ENCODE measurements at places on chromosomes 3 and 15.

DNA sequence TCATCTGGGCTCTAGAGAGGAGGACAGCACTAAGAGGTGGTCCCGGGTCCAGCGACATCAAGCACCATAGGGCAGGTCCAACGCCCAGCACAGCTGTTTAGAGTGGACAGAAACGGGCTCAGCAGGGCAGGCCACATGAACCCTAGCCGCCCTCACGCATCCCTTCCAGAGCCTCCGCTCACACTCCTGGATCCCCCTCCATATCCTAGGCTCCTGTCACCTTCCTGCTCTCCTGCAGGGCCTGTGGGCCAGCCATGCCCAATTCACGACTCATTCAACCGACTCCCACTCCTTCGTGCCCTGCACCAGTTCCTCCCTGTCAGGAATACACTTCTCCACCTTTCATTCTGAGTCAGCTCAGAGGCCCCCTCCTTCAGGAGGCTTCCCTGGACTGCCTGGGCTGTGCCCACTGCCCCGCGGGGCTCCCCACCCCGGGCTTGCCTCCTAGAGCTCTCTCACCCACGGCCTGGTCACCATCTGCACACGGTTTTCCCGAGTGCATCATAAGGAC lies 90.2 kb downstream of the LINGO1 start:
- H3K4me1 ChIP-seq: peaks cover 10% of the 10 kb centered on the region
- no peak for DNase-seq
- H3K27ac ChIP-seq: peak overlapping the region; percentile 50
- H3K36me3 ChIP-seq: no peaks in the 10 kb centered on the region
- H3K27me3 ChIP-seq: no peaks in the 10 kb centered on the region

DNA sequence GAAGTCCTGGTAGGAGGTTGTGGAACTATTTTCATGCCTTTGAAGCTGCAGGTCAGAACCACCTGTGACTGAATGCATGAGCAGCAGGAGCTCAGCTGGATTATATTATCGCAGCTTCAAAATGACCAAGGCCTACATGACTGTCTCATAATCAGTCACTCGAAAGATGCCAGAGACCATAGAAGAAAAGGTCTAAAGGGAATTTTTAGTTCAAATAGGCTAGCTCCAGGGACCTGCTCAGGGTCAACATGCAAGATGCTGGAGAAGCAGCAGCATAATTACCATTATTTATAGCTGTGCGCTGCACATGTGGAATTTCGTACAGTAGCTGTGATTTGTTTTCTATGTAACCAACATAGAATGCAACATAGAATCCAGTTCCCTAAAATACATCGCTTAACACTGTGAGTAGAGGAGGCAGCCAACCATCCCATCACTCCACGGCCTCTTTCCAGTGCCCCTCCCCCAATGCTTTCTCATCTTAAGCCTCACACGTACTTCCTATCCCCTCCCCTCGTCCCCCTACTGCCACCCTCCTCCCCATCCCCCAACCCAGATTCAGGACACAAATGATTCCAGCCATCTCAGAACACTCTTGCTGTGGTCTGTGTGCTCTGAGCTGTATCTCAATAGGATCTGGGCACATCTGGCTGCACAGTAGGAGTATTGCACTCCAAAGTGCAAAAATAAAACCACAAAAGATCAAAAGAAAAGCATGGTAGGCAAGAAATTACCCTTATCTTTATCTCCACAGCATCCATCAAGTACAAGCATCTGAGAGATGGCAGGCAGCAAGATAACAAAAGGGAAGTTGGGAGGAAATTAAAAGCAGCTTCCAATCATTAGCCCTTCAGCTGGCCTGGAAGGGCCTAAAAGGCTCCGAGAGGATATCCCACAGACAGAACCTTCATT lies 352.8 kb upstream of the SEMA6D start:
- peak overlapping the region; percentile 14 for H3K27ac ChIP-seq
- no peaks in the 10 kb centered on the region for H3K27me3 ChIP-seq
- no peak for DNase-seq
- no peak overlapping the region for H3K4me3 ChIP-seq
- H3K36me3 ChIP-seq: no peaks in the 10 kb centered on the region

- no peak overlapping the region for H3K4me3 ChIP-seq
- no peaks in the 10 kb centered on the region for H3K36me3 ChIP-seq
- no peaks in the 10 kb centered on the region for H3K4me1 ChIP-seq
- H3K27ac ChIP-seq: no peak overlapping the region
- no peak for DNase-seq
- no peaks in the 10 kb centered on the region for H3K27me3 ChIP-seq
Observed at GRCh38 chr3:100630664-100631063, 21.3 kb downstream of the ADGRG7 start.

- DNase-seq: no peak
- no peak overlapping the region for H3K4me3 ChIP-seq
- no peak overlapping the region for H3K27ac ChIP-seq
- H3K27me3 ChIP-seq: no peaks in the 10 kb centered on the region
- peaks cover 14% of the 10 kb centered on the region for H3K4me1 ChIP-seq
- no peaks in the 10 kb centered on the region for H3K36me3 ChIP-seq
Observed at GRCh38 chr3:99508191-99508590, 130.2 kb upstream of the COL8A1 start.

DNA sequence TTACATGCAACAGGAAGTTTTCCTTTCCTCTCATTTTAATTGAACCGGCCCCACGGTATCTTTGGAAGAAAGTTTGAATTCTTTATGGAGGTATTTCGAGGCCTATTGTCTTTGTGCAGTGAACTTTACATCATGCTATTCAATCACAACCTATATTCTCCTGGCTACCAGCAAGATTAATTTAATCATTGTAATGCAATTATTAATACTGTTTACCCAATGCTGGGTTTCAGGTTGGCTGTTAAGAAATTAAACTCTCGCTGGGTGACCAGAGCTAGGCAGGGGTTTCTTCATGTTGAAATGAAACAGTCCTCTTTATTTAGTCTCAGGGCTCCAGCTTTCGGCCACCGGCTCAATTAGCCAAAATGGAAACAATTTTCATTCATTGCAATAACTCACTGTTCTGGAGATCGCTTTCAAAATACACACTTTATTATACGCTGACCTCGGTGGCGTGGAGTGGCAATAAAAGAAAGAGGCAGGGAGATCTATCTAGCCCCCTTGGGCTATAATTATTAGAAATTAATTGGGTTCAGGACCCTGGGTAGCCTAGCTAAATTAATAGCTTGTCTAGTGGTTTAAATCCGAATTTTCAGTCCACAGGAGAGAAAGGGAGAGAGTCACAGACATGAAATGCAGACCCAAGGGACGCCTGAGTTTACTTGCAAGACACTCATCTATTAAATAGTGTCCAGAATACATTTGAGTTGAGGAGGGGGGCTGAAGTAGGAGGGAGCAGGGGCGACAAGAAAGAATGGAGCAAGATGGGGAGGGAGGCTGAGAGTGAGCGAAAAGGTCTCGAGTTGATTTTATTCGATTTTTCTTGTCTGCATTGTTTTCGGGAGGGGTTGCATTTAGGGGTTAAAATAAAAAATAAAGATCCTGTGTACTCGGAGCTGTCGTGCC lies 3.9 kb upstream of the MECOM start:
- no peak overlapping the region for H3K4me3 ChIP-seq
- peaks cover 16% of the 10 kb centered on the region for H3K4me1 ChIP-seq
- peaks cover 93% of the 10 kb centered on the region for H3K27me3 ChIP-seq
- DNase-seq: no peak
- no peaks in the 10 kb centered on the region for H3K36me3 ChIP-seq

DNA sequence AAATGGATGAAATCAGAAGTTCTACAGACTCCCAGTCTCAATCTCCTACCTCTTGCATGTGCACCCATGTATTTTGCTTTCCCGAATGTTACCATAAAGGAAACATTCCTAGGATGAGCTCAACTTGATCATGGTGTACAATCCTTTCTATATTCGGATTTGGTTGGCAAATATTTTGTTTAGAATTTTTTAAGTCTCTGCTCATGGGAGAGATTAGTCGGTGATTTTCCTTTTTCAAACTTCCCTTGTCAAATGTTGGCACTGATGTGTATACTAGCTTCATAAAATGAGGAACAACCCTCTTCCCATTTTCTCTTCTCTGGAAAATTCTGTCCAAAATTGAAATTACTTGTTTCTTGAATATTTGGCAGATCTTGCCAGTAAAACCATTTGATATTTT lies 317.6 kb upstream of the RASGRP1 start:
- no peak overlapping the region for H3K27ac ChIP-seq
- no peaks in the 10 kb centered on the region for H3K4me1 ChIP-seq
- H3K4me3 ChIP-seq: no peak overlapping the region
- no peaks in the 10 kb centered on the region for H3K36me3 ChIP-seq
- DNase-seq: no peak
- H3K27me3 ChIP-seq: peaks cover 7% of the 10 kb centered on the region

Data from A673 (cell line).